ENCODE measurements at places on chromosomes 2 and 18.

GRCh38 chr2:206045251-206045650 lies 40.7 kb downstream of the INO80D start:
- DNase-seq: no peak

GRCh38 chr2:241035142-241035817 lies 36.9 kb downstream of the SNED1 start:
- peak; percentile 33 for DNase-seq

DNA sequence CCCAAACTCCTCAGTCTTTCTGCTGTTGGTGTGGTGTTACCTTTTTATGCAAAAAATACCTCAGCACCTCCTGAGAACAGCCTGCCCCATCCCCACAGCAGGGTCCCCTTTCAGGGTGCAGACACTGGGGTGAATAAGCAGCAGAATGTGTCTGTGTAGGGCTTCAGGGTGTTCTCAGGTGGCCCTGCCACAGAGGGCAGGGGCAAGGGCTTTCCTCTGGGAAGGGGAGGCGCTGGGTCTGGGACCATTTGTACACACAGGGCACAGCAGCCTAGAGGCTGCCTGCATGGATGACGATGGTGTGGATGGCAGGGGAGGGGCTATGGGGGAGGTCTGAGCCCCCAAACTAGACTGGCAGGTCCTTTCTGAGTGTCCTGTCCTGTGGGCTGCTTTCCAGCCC lies 2.6 kb downstream of the HAAO start:
- DNase-seq: no peak

GRCh38 chr2:106117882-106118684 lies 76.0 kb downstream of the UXS1 start:
- DNase-seq: no peak

- DNase-seq: no peak
These were observed 350.9 kb downstream of the MYCN start for GRCh38 chr2:16291226-16291625.

DNA sequence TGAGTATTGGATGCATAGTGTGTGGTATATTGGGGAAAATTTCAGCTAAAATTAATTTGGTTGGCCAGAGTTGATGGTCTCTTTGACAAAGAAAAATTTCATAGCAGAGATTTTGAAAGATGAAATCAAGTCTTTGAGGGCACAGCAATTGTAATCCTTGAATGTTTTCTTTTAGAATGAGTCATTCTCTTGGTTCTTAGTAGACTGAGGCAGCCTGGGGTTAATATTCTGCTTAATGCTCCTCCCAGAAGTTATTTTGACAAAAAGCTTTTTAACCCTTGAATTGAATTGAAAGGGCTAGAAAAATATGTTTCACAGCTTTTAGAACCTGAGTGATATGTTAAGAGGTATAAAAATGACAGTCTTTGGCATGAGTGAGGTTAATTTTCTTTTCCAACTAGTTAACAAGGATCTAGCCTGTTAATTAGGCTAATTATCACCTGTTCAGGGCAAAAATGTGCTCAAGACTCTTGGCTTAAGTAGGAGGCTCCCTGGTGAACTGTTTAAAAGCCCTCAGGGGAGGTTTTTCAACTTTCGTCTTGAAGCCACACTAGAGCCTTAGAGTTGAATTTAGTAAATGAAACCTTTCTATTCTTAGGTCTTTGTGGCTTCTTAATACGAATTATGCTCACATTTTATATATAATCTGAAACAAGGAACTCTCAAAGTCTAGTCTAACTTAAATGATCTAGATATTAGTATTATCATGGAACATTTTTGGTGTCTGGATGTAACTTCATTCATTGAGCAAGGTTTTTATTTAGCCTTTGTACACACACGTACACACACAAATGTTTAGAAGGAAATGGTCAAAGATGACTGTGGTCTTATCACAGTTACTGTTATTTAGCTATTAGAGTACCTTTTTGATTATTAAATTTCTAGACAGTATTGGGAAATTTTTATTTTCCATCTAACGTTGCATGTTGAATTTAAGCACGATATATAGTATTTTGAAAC lies 272.5 kb downstream of the ZNF407 start:
- no peak for DNase-seq

- peak; percentile 12 for DNase-seq
These were observed 36.3 kb downstream of the TGOLN2 start for GRCh38 chr2:85291425-85292023.

- no peak for DNase-seq
These were observed 100.5 kb downstream of the TACR1 start for GRCh38 chr2:75098856-75099255.

Measured in activated naive CD4-positive, alpha-beta T cell treated with Interleukin-2 at 50 U/mL for 16 hours (primary cell).